NCI-H1092 treated with DMSO at 0.1 percent for 48 hours (cell line): ENCODE measurements at places on chromosomes 4 and X.

DNA sequence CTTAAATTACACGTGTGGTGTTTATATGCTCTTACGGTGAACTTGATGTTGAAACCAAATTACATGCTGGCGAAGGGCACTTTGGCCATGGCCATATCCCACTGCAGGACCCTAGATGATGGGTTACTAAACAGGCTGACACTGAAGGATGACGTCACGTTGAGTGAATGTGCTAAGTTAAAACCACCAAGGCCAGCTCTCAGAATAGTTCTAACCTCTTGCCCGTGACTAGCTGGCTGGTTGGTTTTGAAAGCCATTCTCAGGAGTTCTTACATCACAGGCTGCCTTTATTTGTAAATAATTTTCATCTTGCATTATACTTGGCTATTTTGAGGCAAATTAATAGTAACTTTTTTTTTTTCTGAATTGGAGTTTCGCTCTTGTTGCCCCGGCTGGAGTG lies 41.3 kb upstream of the PHEX start:
- no peak for DNase-seq

DNA sequence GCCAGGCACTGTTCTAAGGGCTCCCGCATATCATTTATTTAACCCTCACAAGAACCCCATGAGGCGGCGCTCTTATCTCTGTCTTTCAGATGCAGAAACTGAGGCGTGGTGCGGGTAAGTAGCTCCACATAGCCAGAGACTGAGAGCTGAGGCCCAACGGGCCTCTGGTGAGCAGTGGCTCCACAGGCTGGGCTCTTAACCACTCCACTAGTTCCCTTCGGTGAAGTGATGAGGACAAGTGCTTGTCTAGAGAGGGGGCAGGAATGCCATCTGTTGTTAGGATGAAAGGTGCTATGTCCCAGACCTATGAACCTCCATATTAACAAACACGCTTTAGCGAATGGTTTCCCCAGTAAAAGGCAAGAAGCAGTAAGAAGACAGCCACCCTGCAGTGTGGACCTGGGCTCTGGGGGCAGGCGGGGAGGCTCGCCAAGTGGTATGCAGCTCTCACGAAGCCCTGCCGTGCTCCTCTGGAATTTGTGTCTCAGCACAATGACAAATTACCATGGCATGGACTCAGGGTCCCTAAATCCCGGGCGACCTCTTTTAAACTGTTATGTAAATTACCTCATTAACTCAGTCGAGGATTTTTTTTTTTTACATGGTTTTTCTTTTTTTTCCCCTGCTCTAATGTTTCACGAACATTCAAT lies 20.9 kb upstream of the S100G start:
- no peak for DNase-seq

DNA sequence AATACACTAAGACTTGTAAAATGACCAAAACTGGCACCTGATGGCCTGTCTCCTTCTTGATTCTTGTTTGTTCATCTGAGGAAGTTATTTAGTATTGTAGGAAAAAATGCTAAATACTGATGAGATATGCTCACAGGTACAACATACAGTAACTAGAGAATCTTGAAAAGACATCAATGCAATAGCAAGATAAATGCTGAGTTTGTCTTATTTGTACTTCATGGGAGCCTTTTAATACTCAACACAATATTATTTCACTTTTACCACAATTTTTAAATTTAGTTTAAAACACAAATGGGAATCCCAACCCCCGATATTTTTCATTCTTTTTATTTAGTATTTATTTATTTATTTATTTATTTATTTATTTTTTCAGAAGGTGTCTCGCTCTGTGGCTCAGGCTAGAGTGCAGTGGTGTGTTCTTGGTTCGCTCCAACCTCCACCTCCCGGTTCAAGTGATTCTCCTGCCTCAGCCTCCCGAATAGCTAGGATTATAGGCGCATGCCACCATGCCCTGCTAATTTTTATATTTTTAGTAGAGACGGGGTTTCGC lies 12.1 kb downstream of the HHIP start:
- DNase-seq = no peak

GRCh38 chr4:3342182-3342854 lies 49.5 kb downstream of the RGS12 start:
- peak; percentile 86 for DNase-seq

DNA sequence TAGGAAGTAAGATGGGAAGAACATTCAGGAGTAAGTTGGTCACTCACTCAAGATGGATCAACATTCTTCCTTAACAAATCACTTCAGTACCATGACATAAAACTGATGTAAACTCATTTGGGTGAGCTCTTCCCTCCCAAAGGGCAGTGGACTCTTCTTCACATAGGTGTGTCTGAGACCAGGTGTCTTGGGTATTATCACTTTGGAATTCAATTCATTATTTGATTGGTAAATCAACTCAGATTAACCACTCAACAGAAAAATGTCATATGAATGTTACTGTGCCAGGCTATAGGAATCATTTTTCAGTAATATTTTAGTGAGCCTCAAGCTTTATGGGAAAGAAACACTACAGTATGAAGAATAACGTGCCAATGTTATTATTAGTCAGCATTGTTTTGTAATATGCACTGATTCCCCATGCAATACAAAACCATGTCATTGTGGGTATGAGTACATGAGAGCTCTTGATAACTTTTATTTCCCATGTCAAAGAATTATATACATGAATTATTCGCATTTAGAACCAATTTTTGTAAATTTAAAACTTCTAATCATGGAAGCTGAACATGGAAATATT lies 58.6 kb upstream of the ETNPPL start:
- DNase-seq = no peak

DNA sequence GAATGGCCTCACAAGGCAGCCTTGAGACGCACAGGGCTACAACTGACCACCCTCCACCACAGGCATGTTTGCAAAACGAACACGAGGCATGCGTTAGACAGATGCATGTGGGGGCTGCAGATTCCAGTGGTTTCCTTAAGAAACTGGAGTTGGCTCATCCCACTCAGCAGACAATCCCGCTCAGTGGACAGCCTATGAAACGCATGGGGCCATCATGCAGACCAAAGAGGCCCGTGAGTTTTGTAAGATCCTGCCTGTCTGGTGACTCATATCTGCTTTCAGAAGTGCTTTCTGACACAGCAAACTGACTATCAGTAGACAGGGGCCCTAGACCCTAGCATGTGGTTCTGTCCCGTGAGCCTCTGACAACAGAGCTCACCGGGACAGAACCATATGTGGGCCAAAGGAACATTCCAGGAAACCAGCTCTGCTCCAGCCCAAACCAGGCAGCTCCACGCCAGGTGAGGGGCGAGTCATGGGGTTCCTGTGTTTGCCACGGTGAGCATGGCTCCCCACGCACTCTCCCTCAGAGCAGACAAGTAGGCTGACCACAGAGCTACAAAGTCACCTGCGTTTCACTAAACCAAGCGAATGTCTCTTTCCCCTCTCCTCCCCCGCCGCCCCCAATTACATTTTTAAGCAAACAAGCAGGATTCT lies 74.4 kb downstream of the MTMR1 start:
- DNase-seq = no peak

DNA sequence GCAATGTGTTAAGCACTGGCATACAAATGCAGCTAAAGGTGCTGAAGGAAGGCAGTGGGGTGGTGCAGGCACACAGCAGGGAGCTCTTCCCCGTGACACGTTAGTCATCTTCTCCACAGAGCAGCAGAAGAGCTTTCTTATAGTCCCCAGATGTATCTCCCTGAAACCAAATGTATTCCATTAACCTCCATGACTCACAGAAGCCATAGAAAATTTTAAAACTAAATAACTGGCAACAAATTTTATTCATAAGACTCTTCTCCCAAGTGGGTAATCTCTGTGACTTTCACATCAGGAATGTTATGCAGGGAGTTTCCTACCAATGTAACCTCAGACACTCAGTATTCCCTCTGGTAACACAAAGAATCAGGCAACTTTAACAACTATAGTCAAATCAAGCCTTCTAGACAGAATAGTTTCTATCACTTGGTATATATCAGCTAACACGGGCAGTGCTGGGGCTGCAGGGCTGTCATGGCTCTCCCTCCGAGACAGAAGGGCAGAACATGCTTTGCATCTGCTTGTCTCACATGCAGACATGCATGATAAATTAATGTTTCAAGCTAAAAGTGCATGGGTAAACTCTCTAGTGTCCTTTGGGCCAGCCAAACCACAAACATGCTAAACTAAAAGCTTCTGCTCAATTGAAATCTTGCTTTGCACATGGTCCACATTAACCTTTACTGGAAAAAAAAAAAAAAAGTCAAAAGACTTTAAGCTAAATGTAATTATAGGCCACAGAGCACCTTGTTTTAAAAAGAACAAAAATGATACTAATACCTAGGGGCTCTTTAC lies 28.2 kb downstream of the ANXA5 start:
- DNase-seq = no peak

DNA sequence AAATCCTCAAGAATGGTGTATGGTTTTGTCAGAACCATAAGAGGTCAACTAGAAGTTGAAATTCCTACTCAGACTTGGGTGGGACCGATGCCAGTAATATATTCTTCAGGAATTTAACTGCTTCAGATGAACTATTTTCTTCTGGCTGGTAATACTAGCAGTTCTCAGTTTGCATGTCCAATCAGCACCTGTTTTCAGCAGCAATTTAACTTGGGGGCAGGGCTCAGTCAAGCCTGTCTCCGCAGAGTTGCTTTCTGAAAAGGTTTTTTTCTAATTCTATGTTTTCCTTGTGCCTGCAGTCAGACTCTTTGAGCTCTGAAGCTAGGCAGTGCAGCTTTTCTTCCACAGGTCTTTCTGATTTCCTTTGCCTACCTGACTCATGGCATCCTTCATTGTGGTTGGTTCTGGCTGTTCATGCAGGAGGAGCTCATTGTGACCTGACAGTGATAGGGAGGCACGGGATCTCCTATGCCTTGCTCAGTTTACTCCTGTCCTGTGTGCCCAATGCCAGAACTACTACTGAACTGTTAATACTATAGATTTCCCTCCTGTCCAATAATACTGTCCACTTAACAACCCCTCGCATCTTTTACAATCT lies 17.3 kb upstream of the FMR1 start:
- no peak for DNase-seq

- DNase-seq = no peak
These were observed 104.2 kb downstream of the PAPSS1 start for GRCh38 chr4:107615809-107616208.

DNA sequence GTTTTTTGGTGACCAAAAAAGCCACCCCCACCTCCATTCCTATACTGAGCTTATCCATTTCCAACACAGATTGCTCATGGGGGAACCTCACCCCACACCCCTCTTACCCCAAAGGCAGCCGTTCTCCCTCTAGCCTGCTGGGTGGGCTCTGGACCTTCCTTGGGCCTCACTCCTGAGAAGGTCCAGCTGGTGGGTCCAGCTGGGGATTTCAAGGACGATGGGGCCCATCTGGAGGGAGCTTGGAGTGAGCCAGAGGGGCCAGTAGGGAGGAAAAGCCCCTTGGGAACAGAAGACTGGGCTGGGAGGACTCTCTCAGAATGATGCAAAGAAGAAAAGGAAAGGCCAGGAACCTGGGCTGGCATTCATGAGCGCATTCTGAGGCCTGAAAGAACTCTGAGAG lies 42.0 kb upstream of the PJA1 start:
- no peak for DNase-seq

GRCh38 chr4:88938138-88938537 lies 118.8 kb downstream of the FAM13A start:
- no peak for DNase-seq

GRCh38 chrX:12118134-12118533 lies 20.1 kb upstream of the FRMPD4 start:
- DNase-seq = no peak

GRCh38 chr4:20592013-20592412 lies 108.2 kb upstream of the PACRGL start:
- DNase-seq = no peak

- DNase-seq = peak; percentile 58
These were observed 8.9 kb upstream of the HAND2 start for GRCh38 chr4:173538909-173539445.

DNA sequence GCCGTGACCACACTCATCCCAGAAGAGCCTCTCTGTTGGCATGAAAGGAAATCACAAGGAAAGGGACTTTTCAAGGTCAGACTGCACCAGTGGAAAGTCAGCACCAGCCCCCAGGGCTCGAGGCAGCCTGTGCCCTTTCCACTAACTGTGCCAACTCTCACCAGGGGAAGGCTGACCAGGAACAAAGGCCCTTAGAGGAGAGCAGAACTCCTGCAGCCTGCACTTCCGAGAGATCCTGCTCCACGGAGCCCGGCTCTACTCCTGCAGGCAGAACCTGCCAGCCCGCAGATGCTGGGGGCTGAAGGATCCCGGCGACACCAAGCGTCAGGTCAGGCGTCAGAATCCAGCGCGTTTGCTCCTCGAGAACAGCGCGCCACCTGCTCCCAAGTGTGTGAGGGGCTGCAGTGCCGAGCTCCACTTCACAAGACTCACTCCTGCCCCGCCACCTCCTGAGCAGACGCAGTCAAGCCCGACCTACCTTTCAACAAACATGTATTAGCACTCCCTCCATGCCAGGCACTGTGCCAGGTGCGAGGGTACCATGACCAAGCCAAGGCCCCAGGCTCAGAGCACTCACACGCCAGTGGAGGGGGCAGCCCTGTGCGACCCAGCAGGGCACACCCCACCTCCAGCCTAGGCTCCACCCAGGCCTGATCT lies 13.6 kb upstream of the HELT start:
- DNase-seq = peak; percentile 85

- no peak for DNase-seq
These were observed 30.2 kb upstream of the TSPAN5 start for GRCh38 chr4:98688411-98689290.

DNA sequence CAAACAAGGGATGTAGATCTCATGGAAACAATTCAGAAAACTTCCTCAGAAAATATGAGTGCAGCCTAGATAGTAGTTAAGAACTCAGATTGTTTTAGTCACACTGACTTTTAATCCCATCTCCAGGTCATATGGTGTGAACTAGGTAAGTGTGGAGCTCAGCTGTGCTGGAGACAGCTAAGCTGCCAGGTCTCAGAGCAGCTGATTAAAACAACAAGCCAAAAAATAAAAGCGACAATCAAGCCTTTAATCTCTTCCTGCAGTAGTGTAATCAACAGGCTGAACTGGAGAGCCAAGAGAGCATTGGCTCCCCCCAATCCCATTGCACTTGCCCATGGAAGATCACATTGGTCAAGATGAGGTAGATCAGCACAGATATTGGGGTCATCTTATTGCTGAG lies 98.3 kb upstream of the ATOH1 start:
- DNase-seq = no peak

DNA sequence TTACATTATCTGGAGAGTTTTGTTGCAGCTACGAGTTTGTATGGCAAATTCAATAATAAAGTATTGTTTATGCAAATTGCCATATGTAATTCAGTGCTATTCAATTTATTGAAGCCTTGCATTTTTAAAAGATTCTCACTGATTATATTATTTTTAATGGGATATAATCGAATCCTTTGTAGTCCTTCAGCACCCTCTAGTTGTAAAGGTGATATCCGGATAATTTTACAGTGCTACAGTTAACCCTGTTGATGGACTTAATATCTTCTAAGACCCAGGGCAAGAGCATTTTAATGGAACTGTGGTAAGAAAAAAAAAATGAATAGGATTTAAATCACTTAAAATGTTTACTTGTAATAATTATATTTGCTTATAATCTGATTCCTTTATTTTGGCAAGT lies 48.5 kb upstream of the GRIA2 start:
- no peak for DNase-seq

- DNase-seq = no peak
These were observed 6.7 kb downstream of the ARL13A start for GRCh38 chrX:100976211-100976610.
